B cell (primary cell): ENCODE measurements at places on chromosomes 7 and 10.
A peak's percentile ranks its signal among the peaks of the same experiment; 100 is the strongest.

DNA sequence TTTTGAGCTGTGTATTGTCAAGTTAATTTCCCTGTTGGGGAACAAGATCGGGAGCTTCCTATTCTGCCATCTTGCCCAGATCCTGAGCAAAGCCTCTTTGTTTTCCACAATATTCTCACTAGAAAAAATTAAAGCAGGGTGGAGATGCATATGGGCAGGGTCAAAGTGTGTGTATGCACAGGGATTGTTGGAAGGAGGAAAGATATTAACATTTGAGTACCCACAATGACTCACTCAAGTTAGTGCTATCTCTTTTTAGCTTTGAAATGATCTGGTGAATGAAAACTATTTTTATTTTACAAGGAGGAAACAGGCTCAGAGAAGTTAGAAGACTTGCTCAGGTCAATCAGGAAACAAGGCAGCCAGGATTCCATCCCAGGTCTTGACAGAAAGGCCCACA, 6.7 kb upstream of the BTBD16 start:
- no peak for DNase-seq

DNA sequence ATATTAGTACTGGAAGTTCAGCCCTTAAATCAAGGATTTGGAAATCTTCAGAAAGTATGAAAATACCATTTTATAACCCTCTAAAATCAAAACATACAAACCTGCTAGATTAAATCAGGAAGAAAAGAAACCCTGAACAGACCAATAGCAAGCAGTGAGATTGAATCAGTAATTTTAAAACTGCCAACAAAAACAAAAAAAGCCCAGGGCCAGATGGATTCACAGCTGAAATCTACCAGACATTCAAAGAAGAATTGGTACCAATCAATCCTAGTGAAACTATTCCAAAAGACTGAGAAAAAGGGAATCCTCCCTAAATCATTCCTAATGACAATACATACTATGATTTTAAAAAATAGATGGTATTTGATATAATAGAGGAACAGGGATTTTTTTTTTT, 70.1 kb downstream of the MCU start:
- no peak for DNase-seq

DNA sequence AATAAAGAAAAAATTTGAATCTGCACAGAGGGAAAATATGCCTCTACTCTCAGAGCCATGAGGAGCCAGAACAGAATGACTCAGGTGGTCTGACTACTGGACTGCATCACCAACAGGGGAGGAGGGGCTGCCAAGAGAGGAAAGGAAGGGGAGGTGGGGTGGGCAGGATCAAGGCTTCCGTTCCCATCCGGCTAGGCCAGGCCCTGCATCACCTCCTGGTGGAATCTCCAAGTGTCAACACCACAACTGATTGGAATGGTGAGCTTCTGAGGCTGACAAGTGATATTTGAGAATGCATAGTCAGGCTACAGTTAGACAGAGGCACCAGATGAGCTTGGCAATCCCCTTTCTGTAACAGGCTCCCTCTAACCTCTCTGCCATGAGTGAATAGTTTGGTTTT, 10.4 kb upstream of the GPR26 start:
- DNase-seq: no peak

GRCh38 chr10:105239311-105240219, 598.5 kb downstream of the SORCS3 start:
- no peak for DNase-seq

GRCh38 chr7:124101173-124101768, 68.4 kb upstream of the TMEM229A start:
- no peak for DNase-seq

DNA sequence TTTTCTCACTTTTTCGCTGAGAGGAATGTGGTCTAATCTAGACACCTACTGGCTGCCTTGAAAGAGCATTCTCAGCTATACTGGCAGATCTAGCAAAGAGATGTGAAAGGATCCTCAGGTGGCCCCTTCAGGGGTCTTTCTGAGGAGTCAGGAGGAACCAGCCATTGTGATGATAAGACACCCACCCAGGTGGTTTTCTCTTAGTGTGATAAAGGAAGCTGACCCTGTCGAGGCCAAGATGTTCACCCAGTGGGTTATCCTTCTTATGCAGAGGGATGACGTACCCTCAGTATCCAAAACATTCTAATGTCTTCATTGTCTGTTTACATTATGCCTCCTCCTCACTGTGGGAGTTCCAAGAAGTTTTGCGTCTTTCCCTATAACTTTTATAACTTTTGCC, 98.3 kb upstream of the LRGUK start:
- DNase-seq: no peak

GRCh38 chr10:5752301-5752871, 60.8 kb downstream of the GDI2 start:
- no peak for DNase-seq

GRCh38 chr10:18151356-18151890, 11.2 kb downstream of the CACNB2 start:
- no peak for DNase-seq

GRCh38 chr10:124214610-124215375, 121.4 kb upstream of the CHST15 start:
- no peak for DNase-seq

DNA sequence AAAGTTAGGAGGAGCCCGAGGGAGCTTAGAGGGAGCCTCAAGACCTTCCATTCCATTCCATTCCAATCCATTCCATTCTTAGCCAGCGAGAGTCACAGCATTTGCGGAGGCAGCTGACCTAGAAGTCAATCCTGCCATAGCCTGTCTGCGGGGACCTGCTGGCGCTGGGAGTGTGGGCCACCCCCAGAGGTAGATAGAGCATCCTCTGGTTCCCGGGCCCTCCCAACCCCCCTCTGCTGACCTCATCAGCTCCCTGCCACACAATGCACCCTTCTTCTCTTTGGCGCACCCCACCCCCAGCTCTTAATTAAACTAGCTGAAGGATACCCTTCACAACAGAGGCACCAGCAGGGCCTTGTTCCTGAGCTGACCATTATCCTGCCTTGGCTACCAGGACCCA, 152.5 kb upstream of the ZMIZ1 start:
- DNase-seq: no peak

DNA sequence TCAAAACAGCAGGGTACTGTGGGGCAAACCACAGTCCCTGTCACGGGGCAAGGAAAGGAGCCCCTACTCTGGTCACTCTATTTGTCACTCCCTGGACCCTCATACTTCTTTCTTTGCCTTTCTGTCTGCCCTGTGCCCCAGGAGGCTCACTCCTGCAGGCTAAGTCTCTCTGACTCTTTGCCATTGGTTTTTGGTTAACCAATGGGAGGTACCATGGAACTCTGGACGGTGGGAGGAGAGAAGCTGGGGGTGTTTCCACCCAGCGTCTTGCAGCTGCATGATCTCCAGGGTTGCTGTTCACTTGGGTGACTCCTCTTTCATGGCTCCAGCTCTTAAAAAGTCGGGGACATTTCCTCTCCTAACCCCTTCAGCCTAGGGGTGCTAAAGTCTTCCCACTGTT, 15.4 kb upstream of the EIF5AL1 start:
- no peak for DNase-seq

DNA sequence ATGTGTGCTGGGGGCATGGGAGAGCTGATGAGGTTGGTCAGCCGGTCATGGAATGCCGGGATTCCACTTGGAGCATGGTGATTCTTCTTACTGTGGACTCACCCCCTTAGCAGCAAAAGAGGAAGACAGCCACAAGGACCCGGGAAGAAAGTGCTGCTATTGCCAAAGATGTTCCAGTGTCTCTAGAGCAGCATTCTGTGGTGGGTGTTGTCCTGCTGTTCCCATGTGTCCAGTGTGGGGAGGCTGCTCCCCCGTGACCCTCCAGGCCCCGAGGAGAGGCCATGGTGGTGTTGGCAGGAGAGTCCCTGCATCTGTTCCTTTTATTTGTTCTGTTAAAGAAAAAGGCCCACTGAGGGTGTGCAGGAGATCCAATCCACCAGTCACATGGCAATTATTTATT, 499.4 kb downstream of the RPS24 start:
- DNase-seq: no peak

GRCh38 chr10:118629211-118629610, 33.8 kb upstream of the PRLHR start:
- no peak for DNase-seq

DNA sequence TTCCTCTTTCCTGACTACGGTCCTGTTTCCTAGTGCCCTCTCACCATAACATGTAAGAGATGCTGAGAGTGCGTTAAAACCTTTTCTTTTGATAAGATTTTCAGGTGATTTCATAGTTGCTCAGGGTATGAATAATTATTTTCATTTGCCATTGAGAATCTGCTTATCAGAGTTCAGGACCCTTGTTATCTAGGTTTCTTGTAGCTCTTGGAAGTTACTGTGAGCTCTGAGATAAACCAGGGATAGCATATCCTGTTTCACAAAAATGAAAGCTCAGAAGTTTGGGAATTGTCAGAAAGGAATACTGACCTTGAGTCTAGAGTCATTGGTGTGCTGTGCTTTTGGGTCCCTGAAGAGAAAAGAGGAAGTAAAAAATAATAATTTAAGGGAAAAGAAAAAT, 76.8 kb upstream of the PRKG1 start:
- no peak for DNase-seq

DNA sequence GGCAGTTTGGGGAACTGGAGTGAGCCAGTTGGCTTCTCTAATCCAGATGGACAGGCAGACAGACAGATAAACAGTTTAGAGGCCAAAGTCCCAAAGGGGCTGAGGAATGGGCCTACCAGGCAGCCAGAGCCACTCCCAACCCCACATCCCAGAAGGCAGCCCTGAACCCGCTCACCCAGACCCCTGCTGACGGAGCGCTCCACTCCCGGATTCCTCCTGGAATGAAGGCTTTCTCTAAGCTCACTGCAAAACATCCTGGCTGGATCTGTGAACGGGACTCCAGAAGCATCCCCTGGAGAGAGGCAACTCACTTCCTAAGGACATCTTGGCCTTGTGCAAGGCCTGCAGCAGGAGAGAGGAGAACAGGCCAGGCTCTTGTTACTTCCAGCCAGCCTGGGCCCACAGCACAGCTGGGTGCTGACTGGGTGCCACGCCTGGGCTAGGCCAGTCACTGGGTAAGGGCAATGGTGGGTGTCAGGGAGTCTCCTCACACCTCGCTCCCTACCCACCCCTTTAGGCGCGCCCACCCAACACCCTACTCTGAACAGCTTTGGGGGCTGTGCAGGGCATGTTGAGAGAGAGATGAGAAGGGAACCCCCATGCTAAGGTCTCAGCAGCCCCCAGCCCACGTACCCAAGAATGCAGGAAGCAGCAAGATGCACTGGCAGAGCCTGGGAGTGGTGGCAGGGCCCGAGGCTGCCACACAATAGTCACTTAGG, 168.6 kb upstream of the ZMIZ1 start:
- DNase-seq: no peak

DNA sequence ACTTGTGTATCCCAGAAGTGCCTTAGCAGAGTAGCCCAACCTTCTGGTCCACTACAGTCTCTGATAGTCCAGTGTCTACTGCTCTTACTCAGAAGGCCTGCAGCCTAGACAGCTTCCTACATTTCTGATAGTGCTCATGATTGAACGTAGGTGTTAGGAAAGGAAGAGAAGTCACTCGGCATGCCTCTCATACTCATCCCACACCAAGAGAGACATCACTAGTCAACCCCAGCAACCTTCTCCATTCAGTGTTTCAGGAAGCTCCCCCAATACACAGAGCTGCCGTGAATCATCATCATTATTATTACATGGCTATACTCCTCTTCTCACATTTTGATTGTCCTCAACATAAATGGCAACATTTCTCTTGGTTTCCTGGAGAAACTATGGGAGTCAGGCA, 166.4 kb downstream of the COBL start:
- DNase-seq: no peak

- DNase-seq: peak; percentile 84
Observed at GRCh38 chr10:79098596-79099015, 29.8 kb downstream of the ZMIZ1 start.

DNA sequence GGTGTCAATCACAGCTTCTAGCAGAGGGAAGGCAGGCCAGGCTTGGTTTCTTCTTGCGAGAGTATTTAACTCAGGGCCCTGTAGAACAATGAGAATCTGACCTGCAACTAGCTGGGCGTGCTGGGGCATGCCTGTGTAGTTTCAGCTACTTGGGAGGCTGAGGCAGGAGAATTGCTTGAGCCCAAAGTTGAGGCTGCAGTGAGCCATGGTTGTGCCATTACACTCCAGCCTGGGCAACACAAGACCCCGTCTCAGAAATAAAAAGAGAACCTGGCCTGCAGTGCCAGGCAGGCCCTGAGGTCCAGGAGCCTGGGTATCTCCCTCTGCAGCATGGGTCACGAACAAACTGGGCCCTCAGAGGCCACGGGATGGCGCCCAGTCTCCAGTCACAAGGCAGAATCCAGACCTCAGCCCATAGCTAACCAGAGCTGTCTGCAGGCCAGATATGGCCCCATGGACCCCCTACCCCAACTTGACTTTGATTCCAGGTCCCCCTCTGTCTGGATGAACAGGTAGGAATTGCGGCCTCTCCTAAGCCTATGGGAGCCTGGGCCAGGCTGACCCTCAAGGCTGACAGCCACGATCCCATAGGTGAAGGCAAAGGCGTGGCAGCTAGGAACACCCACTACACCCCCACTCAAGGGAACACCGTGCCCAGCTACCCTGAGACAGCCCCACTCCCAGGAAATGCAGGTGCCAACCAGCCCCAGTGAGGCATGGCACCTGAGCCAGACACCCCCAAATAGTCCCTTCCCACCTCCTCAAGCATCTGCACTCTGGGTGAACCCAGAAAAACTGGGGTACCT, 102.7 kb upstream of the TNRC18 start:
- DNase-seq: peak; percentile 52

GRCh38 chr10:126663880-126664279, 6.6 kb downstream of the C10orf90 start:
- no peak for DNase-seq
